Urinary bladder (tissue), 4 donors: ENCODE measurements at places on chromosomes 1 and 21. TPM values are rescaled to one million over a fixed set of nuclear protein-coding genes. Genes with fewer than 3 reads are reported as not detected.

GRCh38 chr21:45591619-45592207 is 49.5 kb upstream of the SLC19A1 start:
- DNase-seq: no peak

DNA sequence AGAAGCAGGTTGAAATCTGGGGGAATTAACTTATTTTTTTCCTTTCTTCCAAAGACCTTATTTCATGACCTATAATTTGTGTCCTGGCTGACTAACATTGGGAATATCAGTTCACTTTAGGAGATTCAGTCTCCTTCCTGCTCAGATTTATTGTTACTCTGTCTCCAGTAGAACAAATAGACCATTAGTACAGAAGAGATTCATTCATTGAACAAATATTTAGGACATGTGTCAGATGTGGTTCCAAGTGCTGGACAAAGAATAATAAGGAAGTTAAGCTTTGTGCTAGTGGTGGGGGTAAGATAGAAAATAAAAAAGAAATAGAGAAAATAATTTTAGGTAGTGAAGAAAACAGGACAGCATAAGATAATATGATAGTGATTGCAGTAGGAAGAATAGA is 20.3 kb downstream of the ZMYM4 start:
- DNase-seq: no peak

- DNase-seq: no peak
Measured at GRCh38 chr1:198185146-198185545, 28.3 kb downstream of the NEK7 start.

- no peak for DNase-seq
Measured at GRCh38 chr1:86472767-86473166, 4.0 kb downstream of the CLCA1 start.

DNA sequence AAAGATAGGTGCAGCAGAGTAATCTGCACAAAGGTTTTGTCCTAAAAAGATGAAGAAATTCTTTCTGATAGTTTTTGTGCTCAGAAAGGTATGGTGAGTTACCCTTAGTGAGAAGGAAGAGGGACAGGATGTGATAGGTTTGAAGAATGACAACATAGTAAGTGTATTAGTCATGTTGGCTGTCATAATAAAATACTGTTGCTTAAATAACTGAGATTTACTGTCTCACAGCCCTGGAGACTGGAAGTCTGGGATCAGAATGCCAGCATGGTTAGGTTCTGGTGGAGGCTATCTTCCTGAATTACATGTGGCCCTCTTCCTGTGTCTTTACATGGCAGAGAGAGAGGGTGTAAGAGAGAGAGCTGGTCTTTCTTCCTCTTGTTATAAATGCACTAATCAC is 965.2 kb downstream of the TTLL7 start:
- DNase-seq: no peak

GRCh38 chr1:65109487-65109886 is 38.5 kb upstream of the AK4 start:
- DNase-seq: no peak

GRCh38 chr1:229117664-229118300 is 153.1 kb upstream of the RAB4A start:
- no peak for DNase-seq

DNA sequence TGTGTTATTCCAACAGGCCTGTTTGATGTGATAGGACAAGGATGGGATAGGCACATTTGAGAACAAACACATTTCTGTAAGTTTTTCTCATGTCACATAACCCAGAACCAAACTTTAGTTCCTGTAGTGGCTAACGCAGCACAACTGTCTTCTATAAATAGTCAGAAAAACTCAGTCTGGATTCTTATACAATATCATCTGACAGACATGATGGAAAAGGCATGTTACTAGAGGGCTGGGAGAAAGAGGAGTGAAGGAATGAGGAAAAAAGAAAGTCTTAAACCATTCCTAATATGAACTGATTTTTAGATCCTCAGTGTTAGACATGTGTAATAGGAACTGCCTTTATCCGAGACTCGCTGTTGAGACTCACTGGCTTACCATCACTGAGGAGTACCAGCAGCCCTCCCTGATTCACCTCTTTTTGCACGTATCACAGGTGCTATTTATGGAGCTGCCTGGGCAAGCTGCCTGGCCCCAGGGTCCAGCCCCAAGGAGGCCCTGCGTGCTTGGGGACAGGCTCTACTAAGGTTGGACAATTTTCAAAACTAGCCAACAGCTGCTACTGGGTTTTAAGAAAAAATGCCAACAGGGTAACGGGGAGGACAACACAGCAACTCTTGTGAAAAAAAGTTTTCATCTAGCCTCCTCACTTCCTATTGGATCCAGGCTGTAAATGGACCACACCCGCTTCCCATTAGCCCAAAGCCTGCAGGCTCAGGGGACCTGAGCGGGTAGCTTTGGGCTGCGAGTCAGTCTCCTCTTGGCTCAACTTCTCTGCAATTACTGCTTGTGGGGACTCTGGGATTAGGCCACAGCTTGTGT is 30.7 kb upstream of the SERBP1 start:
- no peak for DNase-seq

- peak; percentile 63 for DNase-seq
Measured at GRCh38 chr1:191674626-191675179, 483.6 kb upstream of the RGS18 start.

DNA sequence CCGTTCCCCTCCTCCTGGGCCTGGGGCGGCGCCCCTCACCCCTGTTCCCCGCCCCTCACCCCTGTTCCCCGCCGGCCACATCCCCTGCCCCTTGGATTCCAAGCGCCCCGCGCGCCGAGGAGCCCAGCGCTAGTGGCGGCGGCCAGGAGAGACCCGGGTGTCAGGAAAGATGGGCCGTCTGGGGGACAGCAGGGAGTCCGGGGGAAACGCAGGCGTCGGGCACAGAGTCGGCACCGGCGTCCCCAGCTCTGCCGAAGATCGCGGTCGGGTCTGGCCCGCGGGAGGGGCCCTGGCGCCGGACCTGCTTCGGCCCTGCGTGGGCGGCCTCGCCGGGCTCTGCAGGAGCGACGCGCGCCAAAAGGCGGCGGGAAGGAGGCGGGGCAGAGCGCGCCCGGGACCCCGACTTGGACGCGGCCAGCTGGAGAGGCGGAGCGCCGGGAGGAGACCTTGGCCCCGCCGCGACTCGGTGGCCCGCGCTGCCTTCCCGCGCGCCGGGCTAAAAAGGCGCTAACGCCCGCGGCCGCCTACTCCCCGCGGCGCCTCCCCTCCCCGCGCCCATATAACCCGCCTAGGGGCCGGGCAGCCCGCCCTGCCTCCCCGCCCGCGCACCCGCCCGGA is at the start of gene TP73:
Gene TP73, plus strand, starts transcription at position 587 of the 618 bp plus-strand sequence. CDS start 29,850 bp downstream, outside the sequence.
- no peak for DNase-seq

DNA sequence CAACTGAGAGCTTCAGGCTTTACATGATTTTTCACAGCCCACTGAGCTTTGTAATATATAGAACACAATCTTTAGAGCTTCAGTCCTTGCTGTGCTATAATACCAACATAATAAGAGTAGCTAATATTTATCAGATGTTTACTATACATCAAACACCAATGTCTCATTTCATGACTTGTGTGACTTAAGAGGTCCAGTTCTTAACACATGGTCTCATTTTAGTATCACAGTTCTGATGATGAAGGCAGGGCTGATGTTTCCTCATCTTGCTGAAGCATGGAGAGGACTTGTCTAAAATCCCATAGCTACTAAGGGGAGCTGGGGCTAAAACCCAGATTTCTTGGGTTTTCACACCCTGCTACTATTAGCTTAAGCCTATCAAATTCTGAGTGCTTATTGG is 5.5 kb downstream of the MTR start:
- peak; percentile 11 for DNase-seq

DNA sequence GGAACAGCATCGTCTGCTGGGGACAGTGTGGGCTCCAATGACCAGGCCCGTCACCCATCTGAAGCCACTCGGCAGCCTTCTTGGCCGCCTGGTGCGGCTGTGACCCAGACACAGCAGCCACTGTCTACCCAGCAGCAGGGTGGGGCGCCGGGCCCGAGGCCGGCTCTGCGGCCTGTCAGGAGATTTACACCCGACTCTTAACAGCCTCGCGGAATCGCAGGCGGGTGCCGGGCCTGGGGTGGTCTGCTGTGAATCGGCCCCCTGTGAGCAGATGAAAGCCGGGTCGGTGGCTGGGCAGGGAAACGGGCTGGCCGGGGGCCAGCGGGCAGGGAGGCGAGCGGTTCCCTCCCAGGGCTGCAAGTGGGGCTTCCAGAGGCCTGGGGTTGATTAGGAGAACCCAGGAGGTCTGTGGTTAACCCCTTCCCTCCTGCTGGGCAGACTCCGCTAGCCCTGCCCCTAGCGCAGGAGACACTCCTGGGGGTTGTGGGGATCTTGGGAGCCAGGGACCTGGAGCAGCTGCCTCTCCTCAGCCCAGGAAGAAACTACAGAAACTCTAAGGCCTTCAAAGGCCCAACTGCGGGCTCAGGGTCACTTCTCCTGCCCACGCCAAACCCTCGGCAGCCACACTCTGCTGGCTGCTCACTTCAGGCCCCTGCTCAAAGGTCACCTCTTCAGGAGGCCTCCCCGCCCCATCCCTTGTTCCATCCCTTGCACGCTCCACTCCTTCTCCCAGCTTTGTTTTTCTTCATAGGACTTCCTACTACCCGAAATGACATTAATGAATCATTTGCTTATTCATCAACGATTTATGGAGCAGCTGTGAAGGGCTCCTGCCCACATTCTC is 15.6 kb downstream of the RUNX3 start:
- DNase-seq: no peak

DNA sequence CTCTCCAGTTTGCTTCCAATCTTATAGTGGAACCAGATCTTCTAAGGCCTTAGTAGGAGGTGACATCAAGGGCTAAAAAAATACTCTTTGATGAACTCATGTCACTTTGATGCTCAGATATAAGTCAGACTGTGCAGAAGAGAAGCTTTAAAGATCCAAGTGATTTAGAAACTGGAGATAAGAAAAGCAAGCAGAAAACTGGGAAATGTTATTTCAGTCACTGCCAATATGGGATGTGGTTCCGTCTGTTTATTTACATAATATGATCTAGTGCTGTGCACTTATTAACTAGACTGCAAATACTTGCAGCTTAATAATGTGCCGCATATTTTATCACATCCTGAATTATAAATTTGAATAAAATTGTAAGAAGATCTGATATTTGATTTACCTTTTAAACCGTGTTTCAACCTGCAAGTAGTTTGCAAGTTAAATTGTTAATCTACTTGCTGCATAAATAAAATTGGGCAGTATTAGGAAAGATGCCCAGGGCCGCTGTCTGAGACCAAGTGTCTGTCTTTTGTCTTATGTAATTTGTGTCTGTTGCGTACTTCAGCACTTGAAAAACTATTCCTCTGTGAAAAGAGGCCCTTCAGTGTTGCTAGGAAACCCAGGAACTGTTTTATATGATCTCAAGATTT is 29.6 kb downstream of the CXADR start:
- no peak for DNase-seq

DNA sequence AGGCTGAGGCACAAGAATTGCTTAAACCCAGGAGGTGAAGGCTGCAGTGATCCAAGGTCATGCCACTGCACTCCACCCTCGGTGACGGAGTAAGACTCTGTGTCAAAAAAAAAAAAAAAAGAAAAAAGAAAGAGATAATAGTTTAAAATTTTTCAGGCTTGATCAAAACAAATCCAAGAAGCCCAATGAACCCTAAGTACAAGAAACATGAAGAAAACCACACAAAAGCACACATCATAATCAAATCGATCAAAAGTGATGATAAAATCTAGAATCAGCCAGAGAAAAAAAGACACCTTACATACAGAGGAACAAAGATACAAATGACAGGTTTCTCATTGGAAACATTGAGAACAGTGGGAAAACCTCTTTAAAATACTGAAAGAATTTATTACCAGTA is 31.5 kb downstream of the LDLRAD1 start:
- no peak for DNase-seq

DNA sequence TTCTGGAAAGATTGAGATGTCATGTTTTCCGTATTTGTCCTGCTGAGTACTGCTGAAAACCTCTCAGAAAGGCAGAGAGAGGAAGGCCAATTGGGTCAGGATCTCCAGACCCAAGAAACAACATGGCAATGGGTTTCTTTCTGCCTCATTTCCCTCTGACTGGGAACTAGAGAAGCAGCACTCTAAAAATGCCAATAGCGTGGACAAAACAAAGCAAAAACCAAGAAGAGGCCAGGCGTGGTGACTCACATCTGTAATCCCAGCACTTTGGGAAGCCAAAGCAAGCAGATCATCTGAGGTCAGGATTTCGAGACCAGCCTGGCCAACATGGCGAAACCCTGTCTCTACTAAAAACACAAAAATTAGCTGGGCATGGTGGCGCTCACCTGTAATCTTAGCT is 18.3 kb downstream of the TNFRSF9 start:
- no peak for DNase-seq

DNA sequence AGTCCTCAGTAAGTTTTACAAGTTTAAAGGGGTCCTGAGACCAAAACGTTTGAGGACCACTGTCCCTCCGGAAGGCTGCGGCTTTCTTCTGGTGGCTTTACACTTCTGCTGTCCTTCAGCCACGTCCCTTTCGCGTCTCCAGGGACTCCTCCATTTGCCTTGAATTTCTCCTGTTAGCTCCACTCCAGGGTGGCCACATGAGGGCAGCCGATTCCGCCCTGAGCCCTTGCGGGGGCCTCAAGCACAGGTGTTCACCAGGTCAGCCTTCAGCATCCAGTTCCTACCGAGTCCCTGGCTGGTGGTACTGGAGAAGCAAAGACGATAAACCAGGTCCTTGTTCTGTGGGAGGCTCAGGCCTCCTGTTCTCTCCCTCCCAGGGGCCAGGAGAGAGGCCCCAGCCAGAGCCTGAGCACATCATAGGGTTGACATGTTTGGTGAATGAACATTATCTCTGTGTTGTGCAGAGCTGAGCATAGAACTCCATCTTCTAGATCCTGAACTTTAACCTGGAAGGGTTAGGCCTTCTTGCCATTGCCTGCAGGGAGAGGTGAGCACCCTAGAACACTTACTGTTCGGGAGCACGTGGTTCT is 27.4 kb upstream of the COQ8A start:
- no peak for DNase-seq

- no peak for DNase-seq
Measured at GRCh38 chr1:109929588-109930251, 19.1 kb downstream of the CSF1 start.

GRCh38 chr1:107515702-107516101 is 374.9 kb downstream of the NTNG1 start:
- DNase-seq: no peak

GRCh38 chr1:182595641-182596240 is 6.7 kb upstream of the RNASEL start:
- DNase-seq: no peak

Gene CACNA1S
- 1.9 TPM for total RNA-seq

Gene C2CD4D
- not detected for total RNA-seq

Gene KCNK2
- total RNA-seq: 3.3 TPM

Gene CD101
- 1.0 TPM for total RNA-seq

Gene OR2T35
- not detected for total RNA-seq

Gene PADI4
- total RNA-seq: not detected

Gene OR10J1
- total RNA-seq: not detected

Gene LIPI
- total RNA-seq: not detected

Gene ENAH
- 229 TPM for total RNA-seq

Gene LRRC39
- total RNA-seq: 13.8 TPM

Gene VAMP4
- 20.9 TPM for total RNA-seq

Gene PYHIN1
- 0.69 TPM for total RNA-seq

Gene CLEC20A
- total RNA-seq: 0.48 TPM
